Fibroblast of skin of right biceps (primary cell): ENCODE measurements at places on chromosomes 16 and 17.
A peak's percentile ranks its signal among the peaks of the same experiment; 100 is the strongest.

DNA sequence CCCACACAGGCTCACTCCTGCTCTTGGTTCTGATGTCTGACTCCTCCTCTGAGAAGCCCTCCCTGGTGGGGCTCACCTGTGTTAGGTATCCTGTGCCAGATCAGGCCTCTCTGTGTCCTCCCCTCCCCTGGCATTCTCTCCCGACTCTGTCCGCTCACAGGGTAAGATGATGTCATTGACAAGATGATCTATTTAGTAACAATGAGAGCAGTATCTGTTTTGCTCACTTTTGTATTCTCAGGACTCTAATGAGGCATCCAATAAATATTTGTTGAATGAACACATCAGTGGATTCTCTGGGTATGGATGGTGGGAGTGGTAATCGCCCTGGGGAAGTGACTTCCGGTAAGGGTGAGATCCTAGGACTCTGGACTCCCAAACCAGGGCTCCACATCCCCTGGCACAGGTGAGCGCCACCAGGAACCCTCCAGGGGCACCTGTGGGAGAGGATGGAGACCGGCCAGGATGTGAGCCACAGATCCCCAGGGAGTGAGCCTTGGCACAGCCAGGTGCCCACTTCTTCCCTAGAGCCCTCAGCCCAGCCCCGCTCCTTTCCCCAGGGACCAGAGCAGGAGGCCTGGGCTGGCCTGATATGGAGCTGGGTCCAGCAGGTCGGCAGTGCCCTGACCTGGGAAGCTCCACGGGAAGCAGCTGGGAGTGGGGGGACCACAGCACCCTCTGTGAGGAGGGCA, 5.4 kb upstream of the HAP1 start:
- DNase-seq = peak; percentile 49

DNA sequence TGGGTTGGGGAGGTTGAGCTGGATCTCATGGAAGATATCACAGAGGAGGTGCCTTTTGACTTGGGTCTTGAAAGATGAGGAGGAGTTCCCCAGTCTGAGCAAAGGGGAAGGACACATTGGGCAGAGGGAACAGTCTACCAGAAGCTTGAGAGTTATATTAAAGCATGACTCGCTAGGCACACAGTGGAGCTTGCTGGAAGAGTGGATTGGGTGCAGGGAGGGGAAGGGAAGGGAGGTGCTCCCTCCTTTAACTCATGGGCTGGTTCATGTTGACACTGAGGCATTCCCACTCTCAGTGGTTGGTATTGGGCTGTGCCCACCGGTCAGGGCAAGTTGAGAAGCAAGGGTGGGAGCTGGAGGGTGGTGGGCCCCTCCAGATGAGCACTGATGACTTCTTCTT, 5.9 kb downstream of the TMEM98 start:
- no peak for DNase-seq

GRCh38 chr17:10394201-10394887, 21.5 kb upstream of the MYH13 start:
- no peak for DNase-seq

DNA sequence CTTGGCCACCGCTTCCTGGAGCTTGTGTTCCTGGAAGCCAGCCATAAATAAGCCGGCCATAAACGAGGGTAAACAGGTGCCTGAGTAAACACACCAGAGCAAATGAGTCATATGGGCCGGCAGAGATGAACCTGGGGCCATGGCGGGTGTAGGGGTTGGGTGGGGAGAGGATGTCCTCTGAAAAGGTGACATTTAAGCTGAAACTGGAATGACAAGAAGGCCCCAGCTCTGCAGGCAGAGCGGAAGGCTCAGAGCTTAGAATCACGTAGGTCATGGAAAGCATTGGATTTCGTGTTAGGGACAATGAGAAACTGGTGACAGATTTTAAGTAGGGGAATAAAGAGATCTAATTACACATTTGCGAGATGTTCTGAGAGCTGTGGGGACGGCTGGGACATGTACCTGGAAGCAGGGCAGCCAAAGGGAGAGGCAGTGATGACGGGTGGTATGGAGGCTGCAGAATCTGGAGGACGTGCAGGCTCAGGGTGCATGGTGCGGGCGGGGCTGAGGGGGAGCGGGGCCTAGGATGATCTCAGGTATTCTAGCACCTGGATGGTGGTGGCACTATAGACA, 8.1 kb upstream of the DNASE1 start:
- DNase-seq = no peak

DNA sequence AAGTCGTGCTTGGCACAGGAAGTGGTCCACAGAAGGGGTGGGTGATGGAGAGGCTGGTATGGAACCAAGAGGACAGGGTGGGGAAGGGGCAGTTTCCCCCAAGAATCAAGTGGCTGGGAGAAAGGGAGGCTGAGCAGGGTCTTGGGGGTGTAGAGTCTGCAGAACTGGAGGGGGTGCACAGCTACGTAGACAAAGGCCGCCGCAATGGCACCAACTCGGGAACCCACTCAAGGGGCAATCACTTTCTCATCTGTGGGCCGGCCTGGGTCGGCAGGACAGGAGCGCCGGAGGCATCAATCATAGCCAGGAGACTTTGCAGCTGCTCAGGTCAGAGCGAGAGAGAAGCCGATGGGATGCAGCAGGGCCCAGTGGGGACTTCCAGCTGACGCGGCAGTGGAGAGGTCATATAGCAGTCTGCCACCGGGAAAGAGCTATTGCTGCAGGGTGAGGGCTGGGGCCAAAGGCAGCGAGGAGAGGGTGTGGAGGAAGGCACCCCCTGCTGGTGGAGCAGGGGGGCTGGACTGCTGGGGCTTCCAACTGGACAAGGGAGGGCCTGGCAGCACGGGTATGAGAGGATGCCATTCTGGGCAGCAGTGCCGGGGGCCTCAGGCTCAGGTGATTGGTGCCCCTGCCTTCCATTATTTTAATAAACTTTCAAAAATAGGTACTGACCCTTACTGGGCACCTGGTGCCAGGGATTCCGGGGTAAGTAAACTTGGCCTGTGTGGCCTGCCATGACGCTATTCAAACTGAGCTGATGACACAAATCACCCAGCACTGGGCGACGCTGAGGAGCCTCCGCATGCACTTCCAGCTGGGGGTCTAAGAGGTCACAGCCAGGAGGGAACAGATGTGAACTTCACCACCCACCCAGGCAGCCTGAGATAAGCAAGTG, 52.5 kb upstream of the MTSS2 start:
- peak; percentile 67 for DNase-seq

- DNase-seq = peak; percentile 30
Measured at GRCh38 chr17:19338031-19338990, 24.2 kb downstream of the B9D1 start.

GRCh38 chr17:549177-550040, 165.2 kb downstream of the VPS53 start:
- peak; percentile 86 for DNase-seq

DNA sequence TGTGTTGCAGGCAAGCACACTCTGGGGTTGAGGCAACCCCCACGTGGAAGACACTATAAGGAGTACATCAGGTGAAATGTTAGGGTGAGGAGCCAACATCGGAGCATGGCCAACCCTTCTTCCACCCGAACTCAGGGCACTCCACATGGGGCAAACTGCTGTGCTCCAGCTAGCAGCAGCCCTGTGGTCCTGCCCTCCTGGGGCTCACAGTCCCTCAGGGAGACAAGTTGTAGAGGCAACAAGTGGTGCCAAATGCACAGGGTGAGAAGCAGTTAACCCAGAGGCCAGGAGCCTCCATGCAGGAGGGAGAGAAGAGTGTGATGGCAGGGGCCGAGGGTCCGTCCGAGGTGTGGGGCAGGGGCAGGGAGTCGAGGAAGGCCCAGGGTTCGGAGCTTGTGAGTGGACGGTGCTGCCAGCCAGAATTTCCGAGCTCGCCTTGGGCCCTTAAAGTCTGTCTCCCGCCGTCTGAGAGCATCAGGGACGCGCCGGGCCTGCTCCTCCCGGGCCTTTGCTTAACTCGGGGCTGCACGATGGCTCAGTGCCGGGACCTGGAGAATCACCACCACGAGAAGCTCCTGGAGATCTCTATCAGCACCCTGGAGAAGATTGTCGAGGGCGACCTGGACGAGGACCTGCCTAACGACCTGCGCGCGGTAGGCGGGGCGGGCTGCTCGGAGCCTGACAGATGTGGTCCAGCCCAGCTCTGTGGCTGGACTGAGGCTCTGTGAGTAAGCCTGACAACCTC, 32.3 kb downstream of the ATPAF2 start:
- DNase-seq = no peak

GRCh38 chr17:44311562-44312181, 3.3 kb downstream of the RUNDC3A start:
- no peak for DNase-seq

DNA sequence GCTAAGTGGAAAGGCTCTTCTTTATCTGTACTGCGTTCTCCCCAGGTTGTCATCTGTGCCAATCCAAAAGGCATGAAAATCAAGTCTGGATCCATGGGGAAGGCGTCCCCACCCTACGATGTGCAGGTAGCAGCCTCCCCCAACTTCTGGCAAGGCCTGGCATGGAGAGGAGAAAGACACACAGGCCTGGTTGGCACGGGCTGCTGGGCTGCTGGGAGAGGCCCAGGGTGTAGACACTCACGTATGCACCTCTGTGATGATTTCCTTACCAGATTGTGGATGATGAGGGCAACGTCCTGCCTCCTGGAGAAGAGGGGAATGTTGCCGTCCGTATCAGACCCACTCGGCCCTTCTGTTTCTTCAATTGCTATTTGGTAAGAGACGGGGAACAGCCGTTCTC, 20.4 kb upstream of the ACSM2A start:
- DNase-seq = no peak

DNA sequence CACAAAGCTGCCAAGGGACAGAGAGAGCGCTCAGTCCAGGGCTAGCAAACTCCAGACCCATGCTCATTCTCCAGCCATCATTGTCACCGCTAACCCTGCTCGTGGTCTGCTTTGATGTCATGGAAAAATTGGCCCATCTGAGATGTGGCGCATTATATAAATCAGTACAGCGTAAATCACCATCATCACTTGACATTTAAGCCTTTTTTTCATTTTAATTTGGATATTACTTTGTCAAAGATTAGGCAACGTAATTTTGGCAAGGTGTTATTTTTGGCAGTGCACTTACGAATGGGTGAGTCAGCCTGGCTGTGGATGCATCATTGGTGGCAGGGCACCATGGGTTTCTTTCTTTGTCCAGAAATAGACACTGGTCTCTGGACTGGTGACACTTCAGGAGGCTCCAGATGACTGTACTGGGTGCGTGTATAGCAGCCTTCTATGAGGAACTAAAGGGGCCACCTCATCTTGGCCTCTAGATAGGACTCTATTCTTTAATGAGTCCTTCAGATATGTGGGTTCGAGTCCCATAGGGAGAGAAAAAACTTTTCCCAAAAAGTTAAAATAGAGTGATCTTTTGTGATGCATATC, 166.3 kb downstream of the MSI2 start:
- DNase-seq = peak; percentile 48

- DNase-seq = no peak
Measured at GRCh38 chr17:66786107-66786506, 48.8 kb upstream of the CACNG5 start.

DNA sequence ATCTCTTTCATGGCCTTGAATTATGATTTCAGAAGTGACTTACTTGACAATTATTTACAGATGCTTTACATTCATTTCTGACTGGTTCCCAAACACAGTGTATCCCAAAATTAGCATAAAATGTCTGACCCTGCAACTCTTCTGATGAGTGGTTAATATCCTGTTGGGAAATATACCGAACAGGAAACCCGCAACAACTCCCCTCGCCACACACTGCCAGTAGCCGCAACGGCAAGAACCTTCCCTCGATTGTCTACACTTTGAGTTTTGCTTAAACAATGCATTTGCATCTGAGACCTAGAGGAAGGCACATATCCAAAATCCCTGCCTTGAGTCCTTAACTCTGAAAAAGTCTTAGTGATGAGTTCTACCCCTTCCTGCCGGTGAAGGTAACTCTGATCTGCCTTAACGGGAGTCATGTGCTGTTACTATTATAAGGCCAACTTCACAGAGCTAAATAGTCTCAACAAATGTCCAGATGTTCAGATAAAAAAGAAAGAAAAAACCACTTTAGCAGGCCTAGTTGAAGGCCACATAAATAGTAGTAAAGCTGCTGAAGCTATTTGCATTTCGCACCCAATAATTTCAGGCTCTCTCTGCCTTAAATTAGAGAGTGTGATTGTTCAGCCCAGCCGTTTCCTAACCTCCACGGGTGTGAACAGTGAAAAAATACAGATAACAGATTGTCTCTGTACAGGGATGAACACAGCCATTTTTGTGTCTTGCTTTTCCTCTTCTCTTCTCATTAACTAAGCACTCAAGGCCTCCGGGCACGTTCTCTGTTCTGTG, 321.1 kb downstream of the HS3ST3B1 start:
- peak; percentile 26 for DNase-seq

GRCh38 chr16:27106305-27106704, 39.6 kb downstream of the C16orf82 start:
- DNase-seq = no peak

DNA sequence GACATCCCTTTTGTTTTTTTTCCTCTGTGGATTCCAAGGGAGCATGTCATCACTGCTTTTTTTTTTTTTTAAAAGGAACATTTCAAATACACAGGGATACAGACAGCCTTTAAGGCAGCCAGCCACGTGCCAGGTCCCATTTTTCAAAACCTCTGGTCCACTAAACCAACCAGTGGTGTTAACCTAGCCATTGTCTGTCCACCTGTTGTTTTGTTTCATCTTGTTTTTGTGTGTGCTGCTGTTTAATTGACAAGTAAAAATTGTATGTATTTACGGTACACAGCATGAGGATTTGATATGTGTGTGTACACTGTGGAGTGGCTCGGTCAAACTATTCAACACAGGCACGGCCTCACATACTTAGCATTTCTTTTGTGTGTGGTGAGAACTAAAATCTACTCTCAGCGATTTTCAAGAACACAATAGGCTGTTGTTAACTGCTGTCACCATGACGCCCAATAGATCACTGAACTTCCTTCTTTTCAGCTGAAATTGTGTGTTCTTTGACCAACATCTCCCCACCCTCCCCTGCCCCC, 19.2 kb downstream of the TMEM114 start:
- DNase-seq = peak; percentile 72

DNA sequence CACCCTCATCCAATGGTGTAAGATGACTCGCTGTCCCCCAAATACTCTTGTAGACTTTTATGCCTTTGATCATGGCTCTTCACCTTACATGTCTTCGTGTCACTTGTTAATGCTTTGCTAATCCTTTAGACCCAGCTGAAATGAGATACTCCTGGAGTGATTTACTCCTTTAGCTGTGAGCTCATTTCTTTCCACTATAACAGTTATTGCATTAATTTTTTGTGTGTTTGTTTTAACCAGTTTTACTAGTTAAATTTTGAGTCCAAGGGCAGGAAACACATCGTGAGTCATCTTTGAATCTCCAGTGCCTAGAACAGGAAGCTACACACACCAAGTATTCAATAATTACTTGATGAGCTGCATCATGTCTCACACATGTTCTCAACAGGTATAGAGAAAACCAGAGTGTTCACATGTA, 6.5 kb upstream of the CTCF start:
- peak; percentile 72 for DNase-seq

DNA sequence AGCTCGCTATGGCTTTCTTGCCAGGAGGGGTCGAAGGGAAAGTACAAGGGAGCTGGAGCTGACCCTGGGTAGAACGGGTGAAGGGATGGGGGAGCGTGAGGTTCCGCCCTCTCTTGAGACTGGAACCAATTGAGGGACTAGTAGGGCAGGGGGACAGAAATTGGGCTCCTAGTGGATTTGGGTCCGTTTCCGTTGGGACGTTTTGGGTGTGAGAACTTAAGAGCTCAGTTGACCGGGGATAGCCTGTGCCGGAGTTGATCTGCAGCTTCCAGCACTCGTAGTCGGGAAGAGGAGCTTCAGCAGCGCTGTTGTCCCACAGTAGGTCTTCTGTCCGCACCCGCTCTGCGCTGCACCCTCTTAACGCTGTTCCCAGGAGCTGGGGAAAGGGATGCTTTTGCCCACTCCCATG, 481 bp downstream of the CNTROB start:
- DNase-seq = peak; percentile 23

- no peak for DNase-seq
Measured at GRCh38 chr17:17425005-17425404, 51.8 kb upstream of the MED9 start.

- DNase-seq = no peak
Measured at GRCh38 chr17:4059656-4060055, 83.2 kb downstream of the ZZEF1 start.
